SK-N-DZ (cell line): ENCODE measurements at places on chromosomes 5 and 9.

GRCh38 chr9:128215491-128216409 is 12.6 kb downstream of the DNM1 start:
- DNase-seq: no peak

DNA sequence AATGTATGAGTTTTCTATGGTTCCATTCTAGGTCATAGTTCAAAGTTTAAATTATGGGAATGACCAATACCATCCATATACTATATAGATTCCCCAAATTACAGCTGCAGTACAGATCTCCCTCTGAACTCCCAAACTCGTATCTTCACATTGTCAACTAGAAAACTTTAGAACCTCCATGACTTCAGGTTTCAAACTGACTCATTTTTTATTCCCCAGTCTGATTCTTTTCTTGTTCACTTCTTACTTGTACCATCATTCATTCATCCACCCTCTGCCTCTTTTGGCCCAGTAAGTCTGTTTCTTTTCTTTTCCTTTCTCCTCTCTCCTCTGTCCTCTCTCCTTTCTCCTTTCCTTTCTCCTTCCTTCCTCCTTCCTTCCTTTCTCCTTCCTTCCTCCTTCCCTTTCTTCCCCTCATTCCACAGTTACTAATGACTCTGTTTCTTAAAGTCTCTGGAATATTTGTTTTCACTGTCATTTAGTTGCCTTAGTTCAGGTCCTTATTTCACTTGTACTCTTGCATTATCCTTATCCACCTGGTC is 30.5 kb downstream of the RAD23B start:
- DNase-seq: no peak

- no peak for DNase-seq
Observed at GRCh38 chr9:38006163-38006562, 62.9 kb downstream of the SHB start.

GRCh38 chr9:137731947-137732813 is 113.4 kb downstream of the EHMT1 start:
- no peak for DNase-seq

DNA sequence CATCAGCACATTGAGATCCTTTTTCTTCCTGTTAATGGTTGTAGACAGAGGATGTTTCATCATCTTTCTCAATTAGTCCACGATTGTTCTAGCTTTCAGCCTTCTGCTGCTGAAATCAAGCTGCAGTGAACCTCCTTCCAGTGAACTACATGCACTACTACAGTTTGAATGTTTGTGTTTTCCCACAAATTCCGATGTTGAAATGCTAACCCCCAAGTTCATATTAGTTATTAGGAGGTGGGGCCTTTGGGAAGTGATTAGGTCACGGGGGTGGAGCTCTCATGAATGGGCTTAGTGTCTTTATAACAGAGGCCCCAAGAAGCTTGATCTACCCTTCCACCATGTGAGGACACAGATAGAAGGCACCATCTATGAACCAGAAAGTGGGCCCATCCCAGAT is 32.9 kb downstream of the NSG2 start:
- no peak for DNase-seq

- no peak for DNase-seq
Observed at GRCh38 chr5:134995850-134996402, 28.2 kb downstream of the CATSPER3 start.

DNA sequence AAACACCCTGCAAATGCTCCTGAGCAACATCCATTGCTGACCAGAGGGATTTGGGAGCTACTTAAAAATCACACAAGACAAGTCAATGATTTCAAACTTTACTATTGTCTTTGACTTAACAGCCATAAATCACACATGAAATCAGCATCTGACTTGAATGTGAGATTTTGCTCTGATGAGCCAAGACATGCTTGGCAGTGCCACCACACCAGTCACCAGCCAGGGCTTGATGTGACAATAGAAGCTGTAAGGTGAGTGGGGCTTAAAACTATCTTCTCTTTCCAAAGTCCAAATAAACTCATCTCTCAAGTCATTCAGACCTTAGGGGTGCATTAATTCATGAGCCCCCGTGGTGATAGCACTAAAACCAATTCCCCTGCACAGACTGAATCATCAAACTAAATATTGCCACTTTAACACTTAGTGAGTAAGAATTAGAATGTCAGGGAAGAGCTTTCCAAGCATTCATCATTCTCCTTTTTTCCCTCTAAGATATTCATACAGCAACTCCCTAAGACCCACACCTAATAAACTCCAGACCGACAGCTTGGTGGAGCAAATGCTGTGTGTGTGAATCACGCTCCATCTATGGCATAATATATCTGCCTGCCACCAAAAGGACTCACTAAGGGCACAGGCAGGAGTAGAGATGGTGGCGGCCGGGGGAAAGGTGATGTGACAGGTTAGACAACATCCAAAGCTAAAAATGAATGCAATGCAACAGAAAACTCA is 119.4 kb downstream of the SPOCK1 start:
- DNase-seq: no peak

GRCh38 chr5:5424736-5425135 is 2.3 kb downstream of the ICE1 start:
- DNase-seq: no peak

DNA sequence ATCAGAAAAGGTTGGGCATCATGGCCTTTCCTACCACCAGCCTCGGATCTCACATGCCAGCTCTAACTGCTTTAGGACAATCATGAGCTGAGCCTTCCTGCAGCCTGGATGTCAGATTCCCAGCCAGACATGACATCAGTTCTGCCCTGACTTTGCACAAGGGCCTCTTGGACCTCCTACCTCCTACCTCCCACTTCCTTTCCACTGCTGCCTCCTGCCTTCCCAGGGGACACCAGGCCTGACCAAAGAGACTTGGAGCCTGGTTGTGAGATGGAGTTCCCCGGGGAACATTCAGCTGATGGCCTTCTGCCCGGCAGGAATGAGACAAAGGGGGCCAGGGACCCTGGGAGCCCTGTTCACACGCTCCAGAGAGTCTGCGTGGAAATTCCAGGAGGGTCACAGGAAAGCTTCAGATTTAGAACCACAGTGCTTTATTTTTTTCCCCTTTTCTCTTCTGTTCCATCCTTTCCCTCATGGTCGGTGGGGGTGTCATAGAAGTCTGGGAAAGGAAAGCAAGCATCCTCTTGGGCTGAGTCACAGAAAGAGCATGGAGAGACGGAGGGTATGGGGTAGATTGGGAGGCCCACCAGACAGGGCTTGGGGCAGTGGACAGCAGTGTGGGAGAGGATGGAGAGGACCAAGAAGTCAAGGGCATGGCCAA is 35.4 kb upstream of the IL17B start:
- peak; percentile 67 for DNase-seq

DNA sequence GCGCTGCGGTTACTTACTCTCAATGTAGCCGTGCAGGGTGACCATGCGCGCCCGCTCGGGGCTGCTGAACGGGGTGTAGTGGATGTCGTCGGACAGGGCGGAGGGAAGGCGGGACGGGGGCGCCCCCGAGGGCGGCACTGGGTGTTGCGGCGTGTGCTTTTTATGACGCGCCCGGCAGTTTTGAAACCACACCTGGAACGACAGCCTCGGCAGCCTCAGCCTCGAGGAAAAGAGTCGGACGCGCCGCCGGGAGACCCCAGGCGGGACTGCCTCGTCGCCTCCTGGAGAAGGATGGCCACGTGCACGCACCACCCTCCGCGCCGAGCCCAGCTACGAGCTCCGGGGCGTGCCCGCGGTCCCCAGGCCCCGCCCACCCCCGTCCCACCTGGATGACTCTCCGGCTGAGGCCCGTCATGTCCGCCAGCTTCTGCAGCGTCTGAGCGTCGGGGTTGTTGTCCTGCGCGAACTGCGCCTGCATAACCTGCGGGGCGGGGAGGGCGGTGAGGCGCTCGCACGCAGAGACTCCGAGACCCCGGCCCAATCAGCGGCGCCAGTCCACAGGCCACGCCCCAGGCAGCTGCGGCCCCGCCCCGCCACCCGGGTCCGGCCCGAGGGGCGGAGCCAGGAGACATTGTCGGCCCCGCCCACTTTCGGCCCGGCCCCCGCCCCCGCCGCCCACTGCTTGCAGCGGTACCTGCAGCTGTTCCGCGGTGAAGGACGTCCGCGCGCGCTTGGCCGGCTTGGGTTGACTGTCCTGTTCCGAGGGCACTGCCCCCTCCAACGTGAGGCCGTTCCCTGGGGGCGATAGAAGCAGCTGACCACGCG is 15.0 kb downstream of the LHX6 start:
- DNase-seq: peak; percentile 91

GRCh38 chr5:59540366-59540765 is 353.2 kb downstream of the PDE4D start:
- no peak for DNase-seq

DNA sequence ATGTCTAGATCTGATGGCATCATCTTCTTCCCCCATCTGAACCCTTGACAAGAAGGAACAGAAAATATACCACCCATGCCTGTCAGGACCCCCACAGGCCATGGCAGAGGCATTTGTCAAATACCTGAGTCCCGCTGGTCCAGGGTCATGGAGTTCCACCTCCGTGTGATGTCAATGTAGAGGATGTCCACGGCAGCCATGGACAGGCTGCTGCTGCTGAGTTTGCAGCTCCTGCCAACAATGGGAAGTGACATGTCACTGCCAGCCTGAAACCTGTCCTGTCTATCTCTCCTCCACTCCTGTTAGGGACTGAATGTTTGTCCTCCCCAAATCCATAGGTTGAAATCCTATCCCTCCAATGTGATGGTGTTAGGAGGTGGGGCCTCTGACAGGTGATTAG is 208.8 kb downstream of the DAB2IP start:
- no peak for DNase-seq

DNA sequence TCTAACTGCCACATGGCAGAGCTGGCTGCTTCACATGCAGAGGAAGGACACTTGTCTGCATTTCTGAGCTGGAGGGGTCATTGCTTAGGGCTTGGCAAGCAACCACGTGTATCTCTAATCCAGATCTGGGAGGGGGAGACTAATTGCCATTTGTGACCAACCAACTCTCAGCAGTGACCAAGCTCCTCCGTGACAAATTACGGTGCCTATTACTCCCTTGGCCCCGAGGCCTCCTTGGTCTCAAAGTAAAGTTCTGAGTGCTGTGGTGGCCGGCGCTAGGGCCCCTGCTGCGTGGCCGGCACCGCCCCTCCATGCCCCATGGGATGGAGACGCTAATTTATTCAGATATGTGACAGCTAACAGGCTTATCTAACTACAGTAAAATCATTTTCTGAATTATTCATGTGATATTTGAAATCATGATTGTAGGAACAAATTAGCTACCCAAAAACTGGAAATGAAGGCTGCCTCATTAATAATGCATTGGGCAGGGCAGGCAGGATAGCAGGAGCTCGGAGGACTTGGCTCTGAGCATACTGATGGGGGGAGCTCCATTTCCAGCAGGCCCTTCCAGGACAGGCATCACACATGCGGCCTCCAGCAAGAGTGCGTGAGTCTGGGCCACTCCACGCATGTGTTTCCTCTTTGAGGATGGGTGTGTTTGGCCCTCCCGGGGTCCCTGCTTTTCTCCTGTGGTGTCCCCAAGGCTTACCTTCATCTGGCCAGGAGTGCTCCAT is 67.7 kb downstream of the C5orf15 start:
- DNase-seq: no peak

DNA sequence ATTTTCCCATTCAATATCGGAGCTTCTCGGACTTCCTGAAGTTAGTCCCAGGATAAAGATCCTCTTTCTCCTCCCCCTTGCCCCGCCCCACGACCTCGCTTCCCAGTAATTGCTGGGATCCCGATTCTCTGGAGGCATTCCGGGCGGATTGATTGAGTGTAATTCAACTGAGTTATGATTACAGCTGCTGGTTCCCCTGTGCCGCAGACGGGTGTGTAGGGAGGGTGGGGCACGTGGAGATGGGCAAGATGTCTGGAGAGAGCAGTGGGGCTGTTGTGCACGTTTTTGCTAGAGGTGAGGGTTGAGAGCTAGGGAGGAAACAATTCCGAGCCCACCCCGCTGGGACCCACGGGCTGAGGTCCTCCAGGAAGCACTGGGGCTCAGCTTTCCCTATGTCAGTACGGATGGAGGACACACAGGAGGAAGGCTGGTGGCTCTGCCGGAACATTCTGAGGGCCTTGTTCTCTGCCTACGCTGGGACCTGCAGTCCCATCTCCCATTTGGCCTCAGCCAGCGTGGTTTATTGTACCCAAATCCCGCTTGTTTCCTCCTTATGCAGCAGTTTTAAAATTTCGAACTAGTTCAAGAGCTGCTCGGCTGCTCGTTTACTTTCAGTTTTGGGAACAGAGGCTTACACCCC is 2.4 kb upstream of the DMRT2 start:
- DNase-seq: no peak

DNA sequence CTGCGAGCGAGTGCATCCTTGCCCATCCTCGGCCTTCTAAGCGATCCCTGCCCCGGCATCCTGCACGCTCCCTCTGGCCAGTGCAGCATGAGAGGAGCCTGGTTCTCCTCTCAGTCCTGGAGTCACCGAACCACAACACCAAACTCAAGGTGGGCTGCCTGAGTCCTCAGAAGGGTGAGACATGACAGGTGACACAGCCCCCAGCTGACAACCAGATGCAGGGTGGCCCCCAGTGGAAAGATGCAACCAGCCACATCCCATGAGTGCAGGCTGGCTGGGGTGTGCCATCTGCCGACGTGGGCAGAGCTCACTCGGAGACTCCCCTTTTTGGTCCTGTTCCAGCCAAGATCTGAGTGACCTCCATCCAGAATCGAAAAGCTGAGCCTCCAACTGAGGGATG is 58.4 kb downstream of the COL23A1 start:
- DNase-seq: no peak

GRCh38 chr9:20504930-20505329 is 117.4 kb downstream of the MLLT3 start:
- DNase-seq: no peak

DNA sequence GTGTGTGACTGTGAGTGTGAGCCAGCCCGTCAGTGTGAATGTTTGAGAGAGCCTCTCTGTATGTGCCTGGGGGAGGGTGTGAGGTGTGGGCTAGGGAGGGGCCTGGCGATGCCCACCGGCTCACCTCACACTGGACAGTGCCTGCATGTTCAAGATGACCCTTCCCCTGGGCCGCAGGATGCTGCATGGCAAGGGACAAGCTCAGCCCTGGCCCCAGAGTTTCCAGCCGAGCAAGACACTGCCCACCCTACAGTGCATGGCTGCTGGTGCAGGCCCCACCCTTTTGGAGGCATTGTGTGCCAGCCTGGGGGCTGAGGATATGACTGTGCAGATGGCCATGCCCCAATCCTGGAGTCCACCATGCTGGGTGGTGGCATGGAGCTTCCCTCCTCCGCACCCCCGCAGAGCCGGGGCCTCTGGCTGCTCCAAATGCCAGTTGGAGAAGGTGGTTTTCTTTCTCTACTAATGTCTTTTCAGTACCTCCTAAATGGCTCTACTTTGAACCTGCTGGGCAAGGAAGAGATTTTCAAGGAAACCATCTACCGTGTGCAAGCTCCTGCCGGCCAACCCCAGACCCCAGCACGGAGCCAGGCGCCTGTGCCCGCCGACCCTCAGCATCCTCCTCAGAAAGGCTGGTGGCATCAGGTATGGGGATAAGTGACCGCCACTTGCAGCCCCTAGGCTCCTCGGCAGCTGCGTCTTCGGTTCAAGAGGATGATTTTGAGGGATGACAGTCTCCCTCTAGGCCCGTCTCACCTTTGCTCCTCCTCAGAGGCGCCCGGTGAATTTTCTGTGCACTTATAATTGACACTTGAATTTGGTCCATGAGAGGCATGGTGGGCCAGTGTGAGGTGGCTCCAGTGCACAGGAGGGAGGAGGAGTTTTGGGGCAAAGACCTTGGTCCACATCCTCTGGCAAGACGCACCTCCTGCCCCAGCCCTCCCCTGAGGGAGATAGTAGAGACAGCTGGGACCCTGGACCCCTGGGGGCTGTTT is 27.7 kb downstream of the FGD3 start:
- DNase-seq: no peak
